Stimulated activated naive B cell treated with anti-CD40 and anti-IgM and Interleukin-4, amounts not matched to agents 10 μg/mL and 1 μg/mL and 100 μg/mL, for 72 hours (primary cell): ENCODE measurements at places on chromosomes 5 and 9.

DNA sequence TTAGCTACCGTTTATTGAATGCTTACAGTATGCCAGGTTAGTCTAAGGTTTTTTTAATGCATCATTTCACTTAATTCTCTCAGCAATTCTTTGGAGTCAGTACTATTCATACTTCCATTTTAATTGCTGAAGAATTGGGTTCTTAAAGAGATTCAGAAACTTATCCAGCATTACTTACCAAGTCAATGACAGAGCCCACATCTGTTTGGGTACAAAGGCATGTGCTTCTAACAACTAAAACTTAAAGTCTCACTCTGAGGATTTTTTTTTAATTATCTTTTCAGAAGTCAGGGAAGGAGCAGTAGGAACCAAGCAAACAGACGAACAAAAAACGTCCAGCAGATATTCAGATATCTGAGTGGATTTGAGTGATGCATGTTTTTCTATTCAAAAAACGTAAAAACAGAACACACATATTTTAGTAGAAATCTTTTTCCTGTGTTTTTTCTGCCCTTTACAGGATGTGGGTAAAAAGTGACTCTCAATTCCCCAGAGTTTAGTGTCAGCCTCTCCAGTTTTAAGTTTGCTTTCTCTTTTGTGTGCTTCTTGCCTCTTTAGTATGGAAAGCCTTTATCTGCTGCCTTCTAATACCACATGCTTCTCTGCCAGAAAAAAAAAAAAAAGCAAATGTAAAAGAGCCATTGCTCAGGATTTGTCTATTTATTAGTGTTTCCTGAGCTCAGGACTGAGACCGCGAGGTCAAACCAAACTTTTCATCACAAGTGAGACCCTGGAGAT, 118.0 kb downstream of the PRKACG start:
- DNase-seq = no peak
- H3K4me1 ChIP-seq = peaks cover 51% of the 10 kb centered on the region
- H3K36me3 ChIP-seq = peaks cover 71% of the 10 kb centered on the region
- H3K4me3 ChIP-seq = peak overlapping the region; percentile 77
- H3K27me3 ChIP-seq = no peaks in the 10 kb centered on the region

GRCh38 chr5:127950707-127951391, 132.7 kb upstream of the SLC12A2 start:
- DNase-seq = no peak
- peaks cover 1% of the 10 kb centered on the region for H3K4me1 ChIP-seq
- H3K36me3 ChIP-seq = peaks cover 11% of the 10 kb centered on the region
- no peak overlapping the region for H3K4me3 ChIP-seq
- H3K27me3 ChIP-seq = no peaks in the 10 kb centered on the region

- no peak for DNase-seq
- peaks cover 21% of the 10 kb centered on the region for H3K4me1 ChIP-seq
- no peak overlapping the region for H3K27ac ChIP-seq
- H3K27me3 ChIP-seq = no peaks in the 10 kb centered on the region
- H3K36me3 ChIP-seq = no peaks in the 10 kb centered on the region
Measured at GRCh38 chr5:170315154-170315553, 17.6 kb upstream of the LCP2 start.

GRCh38 chr5:115179394-115180164, 9.9 kb upstream of the TRIM36 start:
- no peak for DNase-seq
- H3K4me3 ChIP-seq = peak overlapping the region; percentile 90
- H3K27me3 ChIP-seq = peaks cover 61% of the 10 kb centered on the region
- peak overlapping the region; percentile 52 for H3K27ac ChIP-seq
- H3K4me1 ChIP-seq = peaks cover 7% of the 10 kb centered on the region
- H3K36me3 ChIP-seq = no peaks in the 10 kb centered on the region

DNA sequence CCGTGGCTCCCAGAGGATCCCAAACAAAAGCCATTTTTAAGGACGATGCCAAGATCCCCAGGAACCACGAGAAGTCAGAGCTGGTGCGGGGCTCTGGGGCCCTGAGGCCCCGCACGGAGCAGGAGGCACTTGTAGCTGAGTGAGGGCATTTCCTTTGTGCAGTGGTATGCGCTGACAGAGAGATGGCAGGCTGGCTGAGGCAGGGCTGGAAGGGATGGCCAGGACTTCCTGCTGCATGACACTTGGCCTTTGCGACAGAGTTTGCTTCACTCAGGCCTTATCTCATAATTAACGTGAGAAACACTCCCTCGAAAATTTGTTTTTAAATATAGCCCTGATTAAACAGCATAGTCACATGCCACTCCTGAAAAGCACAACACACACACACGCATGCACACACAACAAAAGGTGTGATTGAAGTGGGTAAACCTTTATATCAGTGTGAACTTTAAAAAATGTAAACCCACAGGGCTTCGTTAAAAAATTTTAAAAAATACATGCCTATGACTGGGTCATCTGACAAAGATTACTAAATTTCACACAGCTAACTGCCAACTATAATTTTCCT, 536.6 kb downstream of the PDE4D start:
- no peak for DNase-seq
- H3K4me1 ChIP-seq = peaks cover 1% of the 10 kb centered on the region
- H3K27ac ChIP-seq = no peak overlapping the region
- H3K4me3 ChIP-seq = no peak overlapping the region
- peaks cover 2% of the 10 kb centered on the region for H3K36me3 ChIP-seq

DNA sequence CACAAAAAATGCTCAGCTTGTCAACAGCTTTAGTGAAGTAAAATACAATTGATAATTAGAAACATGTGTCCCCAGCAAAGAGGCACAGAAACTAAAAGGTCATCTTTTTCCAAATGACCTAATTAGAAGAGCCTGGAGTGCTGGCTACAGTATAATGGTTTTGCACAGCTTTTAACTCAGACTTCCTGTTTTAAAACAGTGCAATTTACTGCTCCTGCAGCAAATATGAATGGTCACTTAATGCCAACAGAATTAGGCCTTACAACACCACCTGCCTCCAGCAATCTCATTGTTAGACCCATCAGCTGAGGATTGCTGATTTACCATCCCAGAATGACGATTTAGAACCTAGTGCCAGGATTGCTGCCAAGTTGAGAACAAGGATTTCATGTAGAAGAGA, 239.3 kb downstream of the CETN3 start:
- no peak overlapping the region for H3K4me3 ChIP-seq
- H3K27ac ChIP-seq = no peak overlapping the region
- H3K36me3 ChIP-seq = no peaks in the 10 kb centered on the region
- no peaks in the 10 kb centered on the region for H3K27me3 ChIP-seq
- DNase-seq = no peak

- H3K27ac ChIP-seq = no peak overlapping the region
- H3K4me3 ChIP-seq = no peak overlapping the region
- no peaks in the 10 kb centered on the region for H3K36me3 ChIP-seq
- DNase-seq = no peak
Measured at GRCh38 chr5:118529361-118530144, 458.8 kb downstream of the DTWD2 start.

DNA sequence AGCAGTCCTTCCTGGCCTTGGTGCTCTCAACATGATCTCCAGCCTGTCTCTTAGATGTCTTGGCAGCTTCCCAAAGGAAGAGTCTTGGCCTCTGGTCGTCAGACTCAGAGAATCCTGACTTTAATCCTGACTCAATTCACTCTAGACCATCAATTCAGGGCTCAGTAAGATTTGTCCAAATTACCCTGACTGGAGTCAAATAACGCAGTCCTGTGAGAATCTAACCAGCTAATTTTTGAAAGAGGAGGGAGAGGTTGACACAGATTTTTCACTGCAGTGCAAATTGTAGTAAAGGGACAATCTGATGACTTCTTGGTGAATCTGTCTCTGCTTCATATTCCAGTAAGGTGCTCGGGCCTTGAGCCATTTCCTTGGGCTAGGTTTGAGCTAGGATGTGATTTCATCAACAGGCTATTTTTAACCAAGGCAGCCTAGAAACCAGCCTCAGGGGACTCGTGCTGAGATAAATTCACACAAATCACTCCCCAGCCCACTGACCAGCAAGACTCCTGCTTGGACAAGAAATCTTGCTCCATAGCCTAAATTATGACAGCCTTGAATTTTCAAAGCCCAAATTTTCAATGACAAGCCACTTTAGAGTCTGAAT, 257.4 kb downstream of the ENC1 start:
- no peaks in the 10 kb centered on the region for H3K36me3 ChIP-seq
- DNase-seq = no peak
- peaks cover 30% of the 10 kb centered on the region for H3K27me3 ChIP-seq
- no peak overlapping the region for H3K4me3 ChIP-seq
- H3K27ac ChIP-seq = no peak overlapping the region

DNA sequence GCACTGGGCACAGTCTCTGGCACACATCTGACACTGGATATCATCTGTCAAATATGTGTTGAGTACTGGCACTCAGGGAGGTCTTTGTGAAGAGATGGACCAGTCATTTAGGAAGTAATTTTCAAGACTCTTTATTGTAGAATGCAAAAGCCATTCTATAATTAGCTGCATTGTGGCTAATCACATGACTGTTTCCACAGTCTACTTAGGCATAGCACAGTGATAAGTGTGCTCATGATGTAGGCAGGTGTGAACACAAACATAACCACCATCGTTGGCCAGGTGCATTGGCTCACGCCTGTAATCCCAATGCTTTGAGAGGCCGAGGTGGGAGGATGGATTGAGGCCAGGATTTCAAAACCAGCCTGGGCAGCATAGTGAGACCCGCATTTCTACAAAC, 62.2 kb downstream of the CFAP77 start:
- H3K36me3 ChIP-seq = no peaks in the 10 kb centered on the region
- peaks cover 16% of the 10 kb centered on the region for H3K27me3 ChIP-seq
- H3K4me1 ChIP-seq = peaks cover 6% of the 10 kb centered on the region
- no peak for DNase-seq

DNA sequence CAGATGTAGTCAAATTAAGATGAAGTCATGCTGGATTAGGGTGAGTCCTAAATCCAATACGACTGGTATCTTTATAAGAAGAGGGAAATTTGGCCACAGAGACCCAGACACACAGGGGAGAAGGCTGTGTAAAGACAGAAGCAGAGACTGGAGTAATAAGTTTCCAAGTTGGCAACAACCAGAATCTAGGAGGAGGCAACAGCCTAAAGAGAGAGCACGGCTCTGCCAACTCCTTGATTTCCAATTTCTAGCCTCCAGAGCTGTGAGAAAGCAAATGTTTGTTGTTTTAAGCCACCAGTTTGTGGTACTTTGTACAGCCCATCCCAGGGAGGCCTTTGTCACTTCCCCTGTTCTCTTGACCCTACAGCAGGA, 74.4 kb downstream of the ATG10 start:
- peaks cover 3% of the 10 kb centered on the region for H3K4me1 ChIP-seq
- H3K4me3 ChIP-seq = no peak overlapping the region
- no peaks in the 10 kb centered on the region for H3K27me3 ChIP-seq

DNA sequence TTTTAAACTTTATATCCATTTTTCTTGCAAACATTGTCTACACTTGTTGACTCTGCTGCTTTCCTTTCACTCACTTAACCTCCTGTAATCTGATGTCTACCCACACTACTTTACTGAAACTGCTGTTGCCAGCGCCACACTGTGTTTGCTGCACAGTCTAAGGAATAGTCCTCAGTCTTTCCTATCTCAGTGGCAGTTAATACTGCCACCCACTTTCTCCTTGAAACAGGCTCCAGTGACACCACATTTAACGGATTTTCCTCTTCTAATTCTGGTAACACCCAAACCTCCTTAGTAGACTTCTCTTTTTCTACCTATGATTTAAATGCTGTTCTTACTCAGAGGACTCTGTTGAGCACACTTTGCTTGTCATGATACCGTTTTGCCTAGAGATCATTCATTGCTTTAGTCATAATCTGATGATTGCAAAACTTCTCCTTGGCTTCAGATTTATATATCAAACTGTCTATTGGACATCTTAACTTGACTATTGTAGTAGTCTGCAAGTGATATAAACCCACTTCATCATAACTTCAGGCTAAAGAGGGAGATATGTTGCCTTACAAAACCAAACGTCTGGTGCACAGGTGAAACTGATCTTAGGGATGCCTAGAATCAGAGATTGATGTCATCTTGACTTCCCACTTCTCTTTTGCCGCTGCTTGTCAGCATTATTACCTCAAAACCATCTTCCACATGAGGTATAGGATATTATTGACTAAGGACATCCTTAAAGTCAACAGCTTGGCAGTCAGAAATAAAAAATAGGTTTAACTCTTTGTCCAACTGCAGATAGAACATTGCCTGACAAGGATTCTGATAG, 94.1 kb downstream of the CDC42SE2 start:
- no peak for DNase-seq
- peaks cover 17% of the 10 kb centered on the region for H3K36me3 ChIP-seq
- H3K27ac ChIP-seq = peak overlapping the region; percentile 70
- peaks cover 36% of the 10 kb centered on the region for H3K4me1 ChIP-seq
- H3K27me3 ChIP-seq = no peaks in the 10 kb centered on the region
- H3K4me3 ChIP-seq = peak overlapping the region; percentile 46

DNA sequence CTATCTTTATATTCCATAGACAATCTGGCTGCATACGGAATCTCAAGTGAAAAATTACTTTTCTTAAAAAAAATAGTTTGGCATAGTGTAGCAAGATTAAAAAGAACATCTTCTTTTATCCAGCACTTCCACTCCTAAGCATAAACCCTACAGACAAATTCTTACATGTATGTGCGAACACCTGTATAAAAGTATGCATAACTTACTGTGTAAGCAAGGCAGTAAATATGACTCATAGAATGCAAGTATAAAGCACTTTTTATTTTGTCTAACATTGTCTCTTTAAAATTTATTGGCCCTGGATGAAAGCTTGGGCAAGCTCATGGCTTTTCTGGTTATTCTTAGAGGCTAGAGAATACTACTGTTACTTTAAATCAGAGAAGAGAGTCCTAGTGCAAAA, 86.4 kb downstream of the MSX2 start:
- H3K4me3 ChIP-seq = no peak overlapping the region
- no peaks in the 10 kb centered on the region for H3K36me3 ChIP-seq
- no peak for DNase-seq
- H3K4me1 ChIP-seq = no peaks in the 10 kb centered on the region

DNA sequence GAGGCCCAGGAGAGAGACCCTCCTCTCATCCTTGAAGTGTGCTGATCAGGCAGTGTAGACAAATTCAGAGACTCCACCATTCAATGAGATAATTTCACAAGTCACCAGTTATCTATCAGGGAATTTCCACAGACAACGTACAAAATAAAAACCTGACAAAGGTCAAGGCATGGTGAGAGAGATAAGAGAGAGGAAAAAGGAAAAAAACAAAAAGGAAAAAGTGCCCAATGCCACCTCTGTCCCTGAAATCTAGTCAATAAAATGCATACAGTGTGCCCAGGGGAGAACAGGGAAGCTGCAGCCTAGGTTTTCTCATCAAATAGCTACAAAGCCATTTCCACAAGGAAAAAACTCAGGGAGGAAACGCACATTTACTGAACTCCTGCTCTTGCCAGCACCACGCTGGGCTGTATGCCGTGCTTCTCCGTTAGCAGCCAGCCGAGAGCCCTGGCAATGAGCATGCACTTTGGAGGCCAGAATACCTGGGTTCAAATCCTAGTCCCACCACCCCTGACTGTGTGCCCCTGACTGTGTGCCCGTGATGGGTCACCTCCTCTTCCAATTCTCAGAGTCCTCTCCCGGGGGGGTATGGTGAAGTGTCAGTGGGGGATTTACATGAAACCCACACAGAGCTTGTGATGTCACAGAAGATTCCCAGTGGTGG, 11.6 kb downstream of the WHRN start:
- no peaks in the 10 kb centered on the region for H3K27me3 ChIP-seq
- H3K36me3 ChIP-seq = peaks cover 1% of the 10 kb centered on the region
- H3K4me1 ChIP-seq = peaks cover 39% of the 10 kb centered on the region
- no peak overlapping the region for H3K4me3 ChIP-seq

GRCh38 chr5:36073595-36074216, 7.0 kb upstream of the UGT3A2 start:
- no peak for DNase-seq
- H3K27me3 ChIP-seq = no peaks in the 10 kb centered on the region
- no peak overlapping the region for H3K4me3 ChIP-seq
- no peak overlapping the region for H3K27ac ChIP-seq
- no peaks in the 10 kb centered on the region for H3K36me3 ChIP-seq
- peaks cover 8% of the 10 kb centered on the region for H3K4me1 ChIP-seq

- no peaks in the 10 kb centered on the region for H3K27me3 ChIP-seq
- peaks cover 21% of the 10 kb centered on the region for H3K36me3 ChIP-seq
- no peak for DNase-seq
- H3K27ac ChIP-seq = no peak overlapping the region
Measured at GRCh38 chr9:37554318-37554717, 21.9 kb downstream of the FBXO10 start.
